ENCODE measurements at places on chromosomes 6 and 20.

DNA sequence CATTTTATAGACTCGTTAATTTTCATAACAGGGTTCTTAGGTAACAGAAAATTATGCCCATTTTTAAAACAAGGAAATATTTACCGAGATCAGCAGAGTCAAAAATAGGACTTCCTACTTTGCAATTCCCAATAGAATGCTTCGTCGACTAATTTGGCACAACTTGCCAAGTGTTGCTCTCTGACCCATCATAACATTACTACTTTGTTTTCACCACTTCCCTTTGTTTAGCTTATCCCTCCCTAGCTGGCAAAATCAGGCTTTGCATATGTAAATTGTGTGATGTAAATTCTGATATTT is 914 bp upstream of the RANBP9 start:
- peak; percentile 44 for DNase-seq

- no peak for DNase-seq
These were observed 23.4 kb upstream of the PTGIS start for GRCh38 chr20:49591217-49591865.

- DNase-seq = no peak
These were observed 110.7 kb upstream of the ADGRF1 start for GRCh38 chr6:47152666-47153403.

DNA sequence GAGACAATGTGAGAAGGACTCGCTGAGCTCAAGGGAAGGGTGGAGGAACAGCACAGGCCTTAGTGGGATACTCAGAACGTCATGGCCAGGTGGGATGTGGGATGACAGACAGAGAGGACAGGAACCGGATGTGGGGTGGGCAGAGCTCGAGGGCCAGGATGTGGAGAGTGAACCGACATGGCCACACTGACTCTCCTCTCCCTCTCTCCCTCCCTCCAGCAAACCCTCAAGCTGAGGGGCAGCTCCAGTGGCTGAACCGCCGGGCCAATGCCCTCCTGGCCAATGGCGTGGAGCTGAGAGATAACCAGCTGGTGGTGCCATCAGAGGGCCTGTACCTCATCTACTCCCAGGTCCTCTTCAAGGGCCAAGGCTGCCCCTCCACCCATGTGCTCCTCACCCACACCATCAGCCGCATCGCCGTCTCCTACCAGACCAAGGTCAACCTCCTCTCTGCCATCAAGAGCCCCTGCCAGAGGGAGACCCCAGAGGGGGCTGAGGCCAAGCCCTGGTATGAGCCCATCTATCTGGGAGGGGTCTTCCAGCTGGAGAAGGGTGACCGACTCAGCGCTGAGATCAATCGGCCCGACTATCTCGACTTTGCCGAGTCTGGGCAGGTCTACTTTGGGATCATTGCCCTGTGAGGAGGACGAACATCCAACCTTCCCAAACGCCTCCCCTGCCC is 1.7 kb downstream of the TNF start:
- DNase-seq = peak; percentile 78

GRCh38 chr6:125985522-125985921 is 818 bp upstream of the TRMT11 start:
- no peak for DNase-seq

DNA sequence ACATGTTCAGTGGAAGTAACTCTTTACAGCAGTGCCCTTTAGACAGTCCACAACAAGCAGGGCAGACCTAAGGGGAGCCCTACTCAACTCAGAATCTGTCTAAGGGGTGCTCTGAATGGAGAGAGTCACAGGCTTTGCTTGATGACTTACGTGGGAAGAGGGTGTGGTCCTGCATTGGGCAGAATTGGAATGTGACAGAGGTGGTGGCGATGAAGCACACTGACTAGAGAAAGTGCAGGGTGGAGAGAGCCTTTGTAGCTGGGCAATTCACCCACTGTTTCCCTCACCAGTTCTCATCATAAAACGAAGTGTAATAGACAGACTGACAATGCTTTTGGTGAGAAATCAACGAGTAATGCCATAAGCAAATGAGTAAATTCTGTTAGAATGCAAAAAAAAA is 11.2 kb downstream of the TP53INP2 start:
- DNase-seq = no peak

- no peak for DNase-seq
These were observed 58.0 kb downstream of the SLC35D3 start for GRCh38 chr6:136980070-136980469.

DNA sequence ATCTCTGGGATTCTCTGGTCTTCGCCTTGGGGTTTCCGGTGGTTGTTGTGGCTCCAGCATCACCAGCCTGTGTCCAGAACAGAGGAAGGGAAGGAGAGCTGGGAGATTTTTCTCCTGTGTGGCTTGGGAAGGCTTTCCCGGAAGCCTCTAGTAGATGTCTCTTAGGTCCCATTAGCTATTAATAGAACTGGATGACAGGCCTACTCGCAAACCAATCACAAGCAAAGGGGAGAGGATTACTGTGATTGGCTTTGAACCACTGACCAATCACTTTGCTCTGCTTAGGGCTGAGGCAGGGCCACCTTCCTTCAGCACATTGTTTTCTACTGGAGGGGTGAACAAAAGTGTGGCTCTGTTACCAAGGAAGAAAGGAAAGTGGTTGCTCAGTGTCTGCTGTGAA is 203.4 kb upstream of the SULF2 start:
- no peak for DNase-seq

DNA sequence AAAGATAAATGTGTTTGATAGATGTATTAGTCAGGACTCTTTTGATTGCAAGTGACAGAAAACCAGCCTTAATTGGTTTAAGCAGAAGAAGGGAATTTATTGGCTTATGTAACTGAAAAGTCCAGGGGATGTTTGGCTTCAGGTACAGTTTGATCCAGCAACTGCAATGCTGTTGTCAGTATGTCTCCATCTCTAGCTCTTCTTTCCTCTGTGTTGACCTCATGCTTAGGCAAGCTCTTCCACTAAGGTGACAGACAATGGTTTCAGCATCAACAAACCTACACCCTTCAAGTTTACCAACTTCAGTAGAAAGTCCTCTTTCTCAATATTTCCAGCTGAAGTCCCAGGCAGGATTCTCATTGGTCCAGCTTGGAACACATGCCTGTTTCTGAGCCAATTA is 28.1 kb upstream of the ARFGEF2 start:
- no peak for DNase-seq

DNA sequence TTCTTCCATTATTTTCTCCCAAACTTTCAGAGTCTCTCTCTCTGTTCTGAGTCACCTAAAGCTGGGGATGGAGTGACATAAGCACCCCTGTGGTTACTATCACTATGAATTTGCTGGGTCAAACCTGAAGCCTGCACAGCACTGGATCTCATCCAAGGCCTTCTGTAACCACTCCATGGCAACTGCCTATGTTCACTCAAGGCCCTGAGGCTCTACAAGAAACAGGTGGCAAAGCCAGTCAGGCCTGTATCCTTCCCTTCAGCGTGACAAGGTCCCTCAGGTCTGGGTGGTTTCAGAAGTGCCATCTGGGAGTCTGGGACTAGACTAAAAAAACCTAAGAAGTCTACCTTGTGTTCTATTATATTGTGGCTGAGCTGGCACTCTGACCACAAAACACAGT is 1278.8 kb upstream of the EYS start:
- no peak for DNase-seq

GRCh38 chr6:30260036-30260504 is 46.9 kb upstream of the TRIM26 start:
- peak; percentile 34 for DNase-seq

DNA sequence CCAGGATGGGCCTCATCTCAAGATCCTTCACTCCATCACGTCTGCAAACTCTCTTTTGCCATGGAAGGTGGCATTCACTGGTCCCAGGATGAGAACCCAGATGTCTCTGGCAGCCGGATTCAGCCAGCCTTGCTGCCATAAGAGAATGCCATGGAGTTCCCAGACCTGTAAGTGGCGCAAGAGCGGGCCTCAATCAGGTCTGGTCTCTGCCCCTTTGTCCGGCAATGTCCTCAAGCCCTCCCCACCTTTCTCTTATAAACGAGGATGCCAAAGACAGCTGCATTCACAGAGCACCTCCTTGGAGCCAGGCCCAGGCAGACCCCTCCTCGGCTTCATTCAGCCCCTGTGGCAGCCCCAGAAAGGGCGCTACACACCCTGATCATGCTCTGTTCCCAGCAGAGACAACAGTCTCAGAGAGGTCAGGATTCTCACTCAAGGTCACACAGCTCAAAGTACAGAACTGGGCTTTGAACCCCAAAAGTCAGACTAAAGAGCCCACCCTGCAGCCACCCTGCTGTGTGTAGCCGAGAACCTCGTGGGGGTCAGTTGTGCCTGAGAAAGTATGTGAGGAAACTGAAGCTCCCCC is 263.7 kb downstream of the TAF4 start:
- no peak for DNase-seq

DNA sequence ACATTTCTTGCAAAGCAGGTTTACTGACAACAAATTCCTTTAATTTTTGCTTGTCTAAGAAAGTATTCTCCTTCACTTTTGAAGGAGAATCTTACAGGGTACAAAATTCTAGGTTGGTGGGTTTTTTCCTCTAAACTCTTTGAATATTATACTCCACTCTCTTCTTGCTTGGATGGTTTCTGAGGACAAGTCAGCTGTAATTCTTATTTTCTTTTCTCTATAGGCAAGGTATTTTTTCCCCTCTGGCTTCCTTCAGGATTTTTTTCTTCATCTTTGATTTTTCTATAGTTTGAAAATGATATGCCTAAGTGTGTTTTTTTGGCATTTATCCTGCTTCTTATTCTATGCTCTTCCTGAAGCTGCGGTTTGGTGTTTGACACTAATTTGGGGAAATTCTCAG is 112.5 kb upstream of the HIVEP1 start:
- no peak for DNase-seq

DNA sequence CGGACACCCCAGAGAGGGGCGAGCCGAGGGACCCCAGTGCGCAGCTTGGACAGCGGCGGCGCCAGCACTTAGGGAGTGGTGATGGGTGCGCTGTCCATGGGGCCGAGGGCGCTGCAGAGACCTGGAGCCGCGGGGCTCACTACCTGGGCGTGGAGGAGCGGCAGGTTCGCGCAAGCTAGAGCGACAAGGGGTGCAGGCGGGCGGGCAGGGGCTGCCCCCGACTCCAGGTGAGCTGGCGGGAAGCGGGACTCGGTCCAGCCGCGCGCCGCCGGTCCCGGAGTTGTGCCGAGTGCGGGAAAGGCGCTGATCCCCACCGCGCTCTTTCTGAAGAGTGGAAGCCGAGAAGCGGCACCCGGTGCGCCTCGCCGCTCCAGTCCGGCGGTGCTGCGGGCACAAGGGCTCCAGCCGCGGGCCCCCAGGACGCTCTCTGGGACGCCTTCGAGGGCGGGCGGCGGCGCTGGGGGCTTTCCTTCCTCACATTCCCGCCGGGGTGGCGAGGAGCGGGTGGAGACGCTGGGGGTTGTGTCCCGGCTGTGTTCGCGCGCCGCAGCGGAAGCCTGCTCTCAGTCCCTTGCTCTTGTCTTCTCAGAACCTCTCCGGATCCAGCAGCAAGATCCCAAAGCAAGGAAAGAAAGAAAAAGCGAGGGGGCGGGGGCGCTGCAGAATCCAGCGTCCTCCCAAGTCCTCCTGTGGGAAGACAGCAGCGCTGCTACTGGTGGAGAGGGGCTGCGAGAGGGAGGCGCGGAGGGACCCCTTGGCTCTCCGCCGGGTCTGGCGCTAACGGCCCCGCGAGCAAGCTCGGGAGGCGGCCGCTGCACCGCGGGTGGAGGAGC is at the start of gene B3GAT2:
B3GAT2 (minus strand) TSS at position 610 of the 833 bp plus-strand sequence. CDS start 631 bp downstream, outside the sequence.
- peak; percentile 9 for DNase-seq

DNA sequence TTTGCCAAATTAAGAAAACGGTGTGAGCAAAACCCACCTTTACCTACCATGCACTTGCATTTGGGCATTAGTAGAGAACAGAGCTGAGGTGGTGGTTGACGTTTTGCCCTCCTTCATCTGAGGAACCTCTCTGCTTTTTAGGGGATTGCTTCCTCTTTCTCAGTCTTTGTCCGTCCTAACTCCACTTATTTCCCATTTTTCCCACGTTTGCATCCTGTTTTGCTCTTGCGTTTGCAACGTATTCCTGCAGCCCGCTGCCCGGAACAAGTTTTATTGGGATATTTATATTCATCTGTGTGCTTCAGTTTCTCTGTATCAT is 374 bp upstream of the SERINC1 start:
- no peak for DNase-seq

DNA sequence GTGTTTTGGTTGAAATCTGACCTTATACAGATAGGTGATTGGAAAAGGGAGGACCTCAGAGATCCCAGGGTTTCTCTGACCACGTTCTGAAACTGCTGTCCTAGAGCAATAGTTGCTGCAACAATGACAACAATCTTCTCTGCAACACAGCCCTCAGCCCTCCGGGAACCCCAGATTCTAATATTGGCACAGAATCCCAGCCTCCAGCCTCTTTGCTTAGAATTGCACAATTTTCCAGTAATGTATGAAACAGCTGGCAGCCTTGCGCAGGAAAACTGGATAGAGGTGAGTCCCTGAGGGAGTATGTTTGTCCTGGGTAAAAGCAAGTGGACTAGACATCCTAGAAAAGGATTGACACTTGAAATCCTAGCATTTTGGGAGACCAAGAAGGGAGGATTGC is 30.4 kb upstream of the PNRC1 start:
- DNase-seq = no peak

GRCh38 chr6:518218-518617 is 126.7 kb downstream of the IRF4 start:
- DNase-seq = no peak

- DNase-seq = no peak
These were observed 57.6 kb upstream of the HMGCLL1 start for GRCh38 chr6:55636406-55637102.

GRCh38 chr6:47337519-47337918 is 27.8 kb upstream of the TNFRSF21 start:
- no peak for DNase-seq

- DNase-seq = no peak
These were observed 596 bp downstream of the IYD start for GRCh38 chr6:150369408-150369807.

DNA sequence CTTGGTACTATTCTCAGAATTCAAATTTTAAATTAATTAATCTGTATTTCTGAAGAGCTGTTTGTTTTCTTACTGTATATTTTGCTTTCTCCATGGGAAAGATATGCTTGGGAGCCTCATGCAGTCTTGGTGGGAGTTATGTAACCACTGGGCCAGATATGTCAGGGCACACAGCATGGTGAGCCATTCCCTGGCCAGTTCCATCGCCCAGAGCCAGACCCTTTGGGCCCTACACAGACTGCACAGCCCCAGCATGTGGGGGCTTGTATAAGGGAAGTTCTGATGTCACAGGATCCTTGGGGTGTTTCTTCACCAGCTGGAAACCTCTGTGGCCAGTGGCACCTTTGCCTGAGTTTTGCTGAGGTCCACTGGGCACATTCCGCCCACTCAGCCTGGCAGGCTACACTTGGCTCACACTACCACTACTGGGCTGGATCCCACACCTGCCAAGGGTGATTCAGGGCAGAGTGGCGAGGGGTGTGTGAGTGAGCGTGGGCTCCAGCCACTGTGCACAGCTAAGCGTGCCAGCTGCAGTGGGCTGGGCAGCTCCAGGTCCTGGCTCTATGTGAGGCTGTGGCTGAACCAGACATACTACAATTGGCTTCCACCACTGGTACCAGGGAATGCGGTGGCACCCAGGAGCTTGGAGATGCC is 293.5 kb downstream of the ARHGAP18 start:
- DNase-seq = no peak

Measured in GM12865 (cell line).